CD4-positive, CD25-positive, alpha-beta regulatory T cell (primary cell): ENCODE measurements at places on chromosomes 5 and 9. TPM values are rescaled to one million over a fixed set of nuclear protein-coding genes. Genes with fewer than 3 reads are reported as not detected.

The IQGAP2 gene
- 61.4 TPM for polyA plus RNA-seq

DNA sequence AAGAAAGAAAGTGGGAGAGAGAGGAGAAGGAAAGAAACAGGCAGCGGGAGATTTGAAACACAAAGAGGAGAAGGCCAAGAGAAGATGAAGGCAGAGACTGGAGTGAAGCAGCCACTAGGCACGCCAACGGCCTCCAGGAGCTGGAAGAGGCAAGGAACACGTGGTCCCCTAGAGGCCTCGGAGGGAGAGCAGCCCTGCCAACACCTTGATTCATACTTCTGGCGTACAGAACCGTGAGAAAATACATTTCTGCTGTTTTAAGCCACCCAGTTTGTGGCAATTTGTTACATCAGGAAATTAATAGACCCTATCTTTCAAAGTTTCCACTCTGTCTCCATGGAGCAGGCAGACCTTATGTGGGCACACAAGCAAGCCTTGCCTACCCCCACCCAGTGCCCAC, 133.4 kb downstream of the ACTL7B start:
- H3K4me1 ChIP-seq = no peaks in the 10 kb centered on the region
- H3K36me3 ChIP-seq = no peaks in the 10 kb centered on the region
- H3K27me3 ChIP-seq = no peaks in the 10 kb centered on the region

The TAF11L9 gene
- not detected for polyA plus RNA-seq

DNA sequence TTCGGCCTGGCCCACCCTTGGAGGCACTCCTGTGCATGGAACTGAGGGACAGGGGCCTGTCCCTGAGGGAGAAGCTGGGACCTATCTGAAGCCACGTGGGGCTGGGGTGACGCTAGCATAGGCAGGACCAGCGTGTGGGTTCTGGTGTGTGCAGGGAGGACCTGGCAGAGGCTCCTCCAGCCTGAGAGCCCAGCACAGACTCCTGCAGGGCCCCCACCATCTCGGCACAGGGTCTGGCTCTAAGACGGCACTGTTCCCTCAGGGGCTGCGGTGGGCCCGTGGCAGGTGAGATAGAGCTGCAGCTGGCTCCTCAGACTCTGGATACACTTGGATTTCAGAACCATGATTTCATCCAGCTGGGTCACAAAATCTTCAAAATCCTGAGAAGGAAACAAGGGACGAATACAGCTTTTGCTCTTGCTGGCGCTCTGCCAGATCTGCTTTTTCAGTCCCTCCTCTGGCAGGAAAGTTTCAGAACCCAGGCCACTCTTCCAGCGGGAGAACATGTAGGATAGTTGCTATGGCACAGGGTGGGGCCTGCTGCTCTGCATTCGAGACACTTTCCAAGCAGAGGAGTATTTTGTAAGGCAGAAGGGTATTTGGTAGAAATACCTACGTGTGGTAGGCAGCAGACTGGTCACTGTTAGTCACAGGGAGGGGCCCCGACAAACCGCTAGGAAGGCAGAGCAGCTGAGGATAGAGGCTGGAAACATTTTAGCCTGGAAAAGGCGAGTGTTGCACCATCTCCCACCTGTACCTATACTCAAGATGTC, 74.7 kb downstream of the KIF24 start:
- H3K4me3 ChIP-seq = no peak overlapping the region
- no peak overlapping the region for H3K27ac ChIP-seq
- DNase-seq = no peak
- H3K36me3 ChIP-seq = peaks cover 32% of the 10 kb centered on the region
- H3K27me3 ChIP-seq = no peaks in the 10 kb centered on the region

- DNase-seq = no peak
- no peak overlapping the region for H3K27ac ChIP-seq
- H3K27me3 ChIP-seq = no peaks in the 10 kb centered on the region
- H3K36me3 ChIP-seq = no peaks in the 10 kb centered on the region
- H3K4me3 ChIP-seq = no peak overlapping the region
- H3K4me1 ChIP-seq = no peaks in the 10 kb centered on the region
Observed at GRCh38 chr9:121584421-121584820, 67.0 kb upstream of the DAB2IP start.

GRCh38 chr9:116937361-116937760, 250.3 kb downstream of the TRIM32 start:
- no peak for DNase-seq
- no peaks in the 10 kb centered on the region for H3K27me3 ChIP-seq
- H3K27ac ChIP-seq = no peak overlapping the region

- no peak overlapping the region for H3K27ac ChIP-seq
- no peaks in the 10 kb centered on the region for H3K36me3 ChIP-seq
- H3K4me3 ChIP-seq = no peak overlapping the region
Observed at GRCh38 chr9:78692871-78693270, 395.9 kb downstream of the PSAT1 start.

DNA sequence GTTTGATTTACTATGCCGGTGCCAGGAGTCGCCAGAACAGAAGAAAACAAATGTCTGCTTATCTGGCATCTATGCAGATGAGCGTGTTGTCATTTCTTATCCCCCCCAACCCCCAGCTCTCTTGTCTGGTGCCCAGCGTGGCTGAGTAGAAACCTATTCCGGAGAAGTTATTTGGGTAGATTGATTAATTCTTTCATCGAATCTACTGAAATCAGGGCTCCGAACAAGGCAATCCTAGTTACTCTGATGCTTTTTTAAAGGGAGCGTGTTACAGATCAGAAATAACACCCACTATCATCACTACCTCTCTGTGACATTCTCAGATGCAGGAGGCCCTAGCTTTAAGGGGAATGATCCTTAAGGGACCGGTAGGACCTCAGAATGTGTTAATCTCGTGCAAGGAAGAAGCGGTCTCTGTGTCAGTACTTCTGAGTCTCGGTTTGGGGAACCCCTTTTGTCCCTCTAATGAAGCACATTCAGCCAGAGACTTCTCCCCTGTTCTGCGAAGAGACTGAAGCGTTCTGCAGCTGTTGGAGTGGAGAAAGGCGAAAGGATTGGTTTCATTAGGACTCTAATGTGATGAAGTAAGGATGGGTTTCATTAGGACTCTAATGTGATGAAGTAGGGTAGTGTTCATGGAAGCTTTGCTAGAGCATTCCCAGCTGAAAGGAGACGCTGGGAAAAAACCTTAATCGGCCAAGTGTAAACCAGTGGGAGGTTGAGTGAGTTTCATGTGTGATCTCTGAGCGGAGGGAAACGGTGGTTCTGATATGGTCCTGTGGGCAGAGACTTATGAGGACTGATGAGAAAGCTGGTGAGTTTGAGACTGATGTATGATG, 1.5 kb downstream of the PIP5K1B start:
- peaks cover 47% of the 10 kb centered on the region for H3K27me3 ChIP-seq
- peaks cover 11% of the 10 kb centered on the region for H3K4me1 ChIP-seq
- DNase-seq = no peak
- H3K36me3 ChIP-seq = no peaks in the 10 kb centered on the region

DNA sequence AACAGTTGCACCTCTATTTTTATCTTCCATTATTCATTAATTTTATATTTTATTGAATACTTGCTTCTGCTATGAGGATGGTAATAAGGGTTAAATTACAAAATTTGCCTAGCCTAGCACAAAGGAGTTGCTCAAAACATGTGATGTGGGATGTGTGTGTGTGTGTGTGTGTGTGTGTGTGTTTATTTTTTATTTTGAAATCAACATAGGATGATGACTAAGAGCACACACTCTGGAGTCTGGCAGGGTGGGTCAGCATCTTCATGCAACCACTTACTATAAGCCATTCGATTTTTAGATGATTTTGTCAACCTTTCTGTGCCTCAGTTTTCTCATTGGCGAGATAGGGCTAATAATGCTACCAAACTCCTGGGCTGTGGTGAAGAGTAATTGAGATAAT, 57.7 kb upstream of the MAMDC2 start:
- H3K4me1 ChIP-seq = no peaks in the 10 kb centered on the region
- no peak overlapping the region for H3K27ac ChIP-seq
- H3K4me3 ChIP-seq = no peak overlapping the region
- no peak for DNase-seq
- peaks cover 3% of the 10 kb centered on the region for H3K27me3 ChIP-seq
- no peaks in the 10 kb centered on the region for H3K36me3 ChIP-seq

- no peaks in the 10 kb centered on the region for H3K36me3 ChIP-seq
- H3K27me3 ChIP-seq = no peaks in the 10 kb centered on the region
- H3K27ac ChIP-seq = no peak overlapping the region
- H3K4me3 ChIP-seq = no peak overlapping the region
- H3K4me1 ChIP-seq = peaks cover 27% of the 10 kb centered on the region
Observed at GRCh38 chr9:92740446-92740961, 24.1 kb downstream of the BICD2 start.

DNA sequence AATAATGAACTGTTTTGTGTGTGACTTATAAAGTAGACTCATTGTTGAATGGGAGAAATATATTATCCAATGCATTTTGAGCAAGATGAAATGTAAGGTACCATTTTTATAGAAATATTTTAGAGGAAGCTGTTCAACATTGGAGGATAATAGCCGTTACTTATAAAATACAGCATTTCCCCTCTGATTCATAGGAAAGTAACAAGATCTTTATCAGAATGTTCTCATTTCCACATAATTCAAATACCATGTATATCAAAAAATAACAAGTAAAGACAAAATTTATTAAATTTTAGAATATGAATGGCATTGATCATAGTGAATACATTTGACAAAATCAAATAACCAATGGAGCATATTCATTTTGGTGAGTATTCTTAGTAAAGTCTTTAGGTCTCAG, 346.7 kb upstream of the PTGER4 start:
- H3K36me3 ChIP-seq = no peaks in the 10 kb centered on the region
- no peak for DNase-seq

- no peaks in the 10 kb centered on the region for H3K36me3 ChIP-seq
- no peak for DNase-seq
- no peak overlapping the region for H3K4me3 ChIP-seq
- H3K27me3 ChIP-seq = no peaks in the 10 kb centered on the region
- H3K4me1 ChIP-seq = no peaks in the 10 kb centered on the region
Observed at GRCh38 chr9:37959976-37960375, 56.0 kb upstream of the SLC25A51 start.

DNA sequence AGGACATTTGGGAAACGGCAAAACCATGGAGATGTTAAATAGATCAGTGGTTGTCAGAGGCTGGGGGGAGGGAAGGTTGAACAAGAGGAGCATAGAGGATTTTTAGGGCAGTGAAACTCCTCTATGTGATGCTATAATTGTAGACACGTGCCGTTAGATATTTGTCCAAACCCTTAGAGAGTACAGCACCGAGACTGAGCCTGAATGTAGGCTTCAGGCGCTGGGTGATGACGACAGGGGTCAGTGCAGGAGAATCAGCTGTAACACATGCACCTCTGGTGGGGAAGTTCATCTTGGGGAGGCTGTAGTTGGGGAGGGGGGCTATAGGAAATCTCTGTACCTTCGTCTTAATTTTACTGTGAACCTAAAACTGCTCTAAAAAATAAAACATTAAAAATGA, 22.2 kb upstream of the CLPTM1L start:
- H3K4me3 ChIP-seq = no peak overlapping the region
- no peak overlapping the region for H3K27ac ChIP-seq

DNA sequence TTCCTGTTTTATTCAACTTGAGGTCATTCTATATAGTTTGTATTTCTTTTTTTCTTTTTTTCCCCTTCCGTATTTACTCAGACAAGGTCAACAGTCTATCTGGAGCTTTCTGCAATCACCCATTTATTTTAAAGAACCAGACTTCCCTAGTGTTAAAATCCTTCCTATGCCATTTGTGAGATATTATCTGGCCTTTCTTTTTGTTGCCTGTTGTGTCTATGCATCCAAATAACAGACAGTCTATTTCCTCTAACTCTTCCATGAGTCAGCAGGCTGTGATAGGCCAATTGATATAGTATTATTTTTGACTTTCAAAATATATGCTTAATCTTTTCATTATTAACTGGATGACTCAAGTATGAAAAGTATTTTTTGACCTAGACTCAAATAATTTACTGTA, 291.2 kb upstream of the PTPRD start:
- H3K4me1 ChIP-seq = no peaks in the 10 kb centered on the region
- H3K36me3 ChIP-seq = no peaks in the 10 kb centered on the region
- H3K4me3 ChIP-seq = no peak overlapping the region
- no peak for DNase-seq
- no peak overlapping the region for H3K27ac ChIP-seq

The FBXO10 gene
- polyA plus RNA-seq = 0.40 TPM

DNA sequence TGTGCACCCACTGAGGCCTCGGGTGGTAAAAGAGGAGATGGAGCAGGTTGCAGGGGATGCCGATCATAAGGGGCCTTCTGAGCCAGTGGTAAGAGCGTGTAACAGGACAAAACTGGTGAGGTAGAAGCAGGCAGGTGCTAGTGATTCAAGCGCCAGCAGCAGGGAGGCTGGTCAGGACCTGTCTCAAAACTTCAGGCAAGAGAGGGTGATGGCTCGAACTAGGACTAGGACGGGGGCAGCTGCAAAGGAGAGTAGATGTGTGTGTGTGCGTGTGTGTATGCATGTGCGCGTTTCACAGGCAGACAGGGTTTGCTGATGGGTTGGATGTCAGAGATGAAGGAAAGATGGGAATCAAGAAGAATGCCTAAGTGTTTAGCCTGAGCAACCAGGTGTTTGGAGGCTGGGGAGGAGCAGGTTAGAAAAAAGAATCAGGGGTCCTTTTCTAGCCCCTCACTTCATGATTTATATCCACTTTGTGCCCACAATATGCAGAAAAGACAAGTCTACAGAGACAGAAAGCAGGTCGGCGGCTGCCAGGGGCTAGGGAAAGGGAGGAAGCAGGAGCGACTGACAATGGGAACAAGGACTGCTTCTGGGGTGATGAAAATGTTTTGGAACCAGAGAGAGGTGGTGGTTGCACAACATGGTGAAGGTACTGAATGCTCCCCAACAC, 15.2 kb downstream of the HRH2 start:
- H3K4me3 ChIP-seq = no peak overlapping the region
- H3K4me1 ChIP-seq = peaks cover 2% of the 10 kb centered on the region
- H3K27ac ChIP-seq = no peak overlapping the region
- DNase-seq = no peak

GRCh38 chr5:57843059-57843367, 360.4 kb upstream of the ACTBL2 start:
- no peak overlapping the region for H3K27ac ChIP-seq
- no peaks in the 10 kb centered on the region for H3K27me3 ChIP-seq
- no peaks in the 10 kb centered on the region for H3K4me1 ChIP-seq
- H3K4me3 ChIP-seq = no peak overlapping the region
- no peak for DNase-seq

The CCL21 gene
- polyA plus RNA-seq = not detected

The BARHL1 gene
- not detected for polyA plus RNA-seq

The GZMA gene
- polyA plus RNA-seq = 63.5 TPM
